ENCODE measurements at places on chromosomes 12 and 14.

DNA sequence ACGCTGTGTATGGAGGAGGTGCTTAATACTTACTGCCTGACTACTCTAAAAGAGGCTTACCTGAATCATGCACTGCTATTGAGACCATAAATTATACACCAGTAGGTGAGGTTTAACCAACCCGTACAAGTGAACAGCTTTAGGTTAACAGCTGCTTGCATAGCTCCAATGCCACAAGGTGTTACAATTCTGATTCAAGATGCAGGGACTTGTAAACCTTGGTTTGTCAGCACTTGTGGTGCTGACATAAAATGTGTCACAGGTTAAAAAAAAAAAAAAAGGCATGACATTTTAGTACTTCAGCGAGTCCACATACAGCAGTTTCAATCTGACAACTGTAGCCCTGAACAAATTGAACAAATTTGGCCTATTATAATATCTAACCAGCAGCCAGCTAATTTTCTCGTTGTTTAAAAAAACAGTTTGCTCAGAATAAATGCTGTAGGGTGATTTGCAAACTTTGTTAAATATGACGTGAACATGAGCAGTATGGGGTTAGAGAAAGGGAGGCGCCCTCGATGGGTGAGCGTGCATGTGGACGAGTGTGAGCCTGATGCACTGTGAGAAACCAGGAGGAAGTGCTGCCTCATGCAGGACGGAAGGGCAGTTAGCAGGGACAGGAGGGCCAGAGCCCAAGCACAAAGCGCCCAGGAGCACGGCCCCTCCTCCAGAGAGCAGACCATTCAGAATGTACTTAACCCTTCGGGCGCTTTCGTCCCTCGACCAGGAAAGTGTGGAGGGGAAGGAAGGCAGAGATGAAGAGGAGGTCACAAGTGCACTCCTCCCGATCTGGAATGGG lies 44.7 kb downstream of the TCHP start:
- no peak for DNase-seq

DNA sequence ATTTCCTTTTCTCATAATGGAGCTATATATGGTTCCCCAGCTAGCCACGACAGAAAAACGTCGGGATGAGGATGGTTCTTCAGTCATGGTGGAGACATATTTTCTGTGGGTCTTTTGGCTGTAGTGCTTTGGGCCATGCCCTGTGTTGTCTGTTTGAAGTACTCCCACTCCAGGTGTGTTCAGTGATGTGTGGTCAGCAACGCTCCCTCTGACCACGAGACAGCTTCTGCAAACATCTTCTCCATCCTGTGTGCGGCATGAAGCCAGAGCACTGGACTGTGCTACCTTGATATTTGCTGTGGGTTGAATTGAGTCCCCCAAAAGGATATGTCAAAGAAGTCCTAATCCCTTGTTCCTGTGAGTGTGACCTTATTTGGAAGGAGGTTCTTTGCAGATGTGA lies 931.2 kb downstream of the NRXN3 start:
- no peak for DNase-seq

GRCh38 chr12:50765095-50765911 lies 1.4 kb downstream of the ATF1 start:
- no peak for DNase-seq

GRCh38 chr12:9948606-9949296 lies 16.6 kb upstream of the CLEC2A start:
- DNase-seq, result no peak

- DNase-seq, result no peak
Observed at GRCh38 chr12:6416596-6416995, 28.2 kb upstream of the CD27 start.

DNA sequence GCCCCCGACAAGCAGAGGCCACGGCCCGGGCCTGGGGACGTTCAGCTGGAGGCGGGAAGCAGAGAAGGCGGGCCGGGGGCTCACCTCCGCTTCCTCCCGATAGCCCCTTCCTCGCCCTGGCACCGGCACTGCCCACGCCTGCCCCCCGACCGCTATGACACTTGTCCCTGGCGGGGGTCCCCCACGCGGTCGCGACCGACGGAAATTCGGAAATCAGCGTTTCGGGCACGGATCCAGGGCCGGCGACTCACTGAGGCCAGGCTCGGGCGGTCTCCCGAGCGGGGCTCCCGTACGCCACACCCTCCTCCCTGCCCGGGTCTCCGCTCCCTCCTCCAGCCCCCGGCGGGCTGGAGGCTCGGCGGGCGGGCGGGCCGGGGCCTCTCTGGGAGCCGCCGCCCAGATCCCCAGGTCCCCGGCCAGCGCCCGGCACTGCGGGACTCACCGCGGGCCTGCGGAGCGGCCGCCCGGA lies 581 bp downstream of the PITPNM2 start:
- DNase-seq, result peak; percentile 69

GRCh38 chr14:50762931-50763300 lies 68.0 kb downstream of the NIN start:
- no peak for DNase-seq

DNA sequence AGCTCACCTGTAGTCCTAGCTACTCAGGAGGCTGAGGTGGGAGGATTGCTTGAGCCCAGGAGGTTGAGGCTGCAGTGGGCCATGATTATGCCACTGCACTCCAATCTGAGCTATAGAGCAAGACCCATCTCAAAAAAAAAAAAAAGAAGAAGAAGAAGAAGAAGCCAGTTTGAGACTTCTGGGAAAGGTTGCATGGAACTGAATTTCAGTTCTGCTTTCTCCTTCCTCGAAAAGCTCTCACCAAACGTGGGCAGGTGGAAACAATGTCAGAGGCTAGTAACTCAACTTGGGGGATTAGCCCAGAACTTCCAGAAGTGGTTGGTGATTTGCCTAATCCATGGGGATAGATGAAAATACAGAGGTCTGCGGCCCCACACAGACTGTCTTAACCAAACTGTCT lies 18.7 kb downstream of the FLVCR2 start:
- DNase-seq, result no peak

GRCh38 chr12:125512541-125513298 lies 447.5 kb downstream of the AACS start:
- DNase-seq, result no peak

GRCh38 chr14:56208520-56208919 lies 90.3 kb downstream of the PELI2 start:
- no peak for DNase-seq

GRCh38 chr14:41607304-41607775 lies 664 bp downstream of the LRFN5 start:
- peak; percentile 71 for DNase-seq

- DNase-seq, result no peak
Observed at GRCh38 chr12:118373616-118374015, 909 bp upstream of the TAOK3 start.

DNA sequence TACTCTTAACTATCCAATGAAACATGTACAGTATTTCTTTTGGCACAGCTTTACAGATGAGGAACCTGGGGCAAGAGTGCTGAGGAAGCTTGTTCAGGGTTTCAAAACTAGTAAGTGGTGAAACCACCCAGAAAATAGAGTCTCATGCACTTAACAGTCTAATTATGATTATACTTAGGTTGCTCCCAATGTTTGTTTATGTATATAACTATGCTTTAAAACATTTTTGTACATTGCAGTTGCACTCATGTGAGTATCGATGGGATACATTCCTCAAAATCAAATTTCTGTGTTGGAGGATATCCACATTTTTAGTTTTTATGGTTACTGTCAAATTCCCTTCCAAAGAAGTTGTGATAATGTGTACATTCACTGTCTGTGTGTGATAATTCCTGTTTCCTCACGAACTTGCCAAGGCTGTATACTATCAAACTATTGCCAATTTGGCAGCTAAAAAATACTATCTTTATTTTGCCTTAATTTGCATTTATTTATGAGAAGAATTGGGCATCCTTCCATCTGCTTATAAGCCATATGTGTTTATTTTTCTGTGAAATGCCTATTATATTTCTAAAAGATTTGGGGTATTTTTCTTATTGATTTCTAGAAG lies 143.9 kb upstream of the SSTR1 start:
- no peak for DNase-seq

GRCh38 chr14:60169722-60170121 lies 4.5 kb upstream of the DHRS7 start:
- no peak for DNase-seq

- DNase-seq, result no peak
Observed at GRCh38 chr12:32533971-32534590, 134.7 kb downstream of the FGD4 start.

GRCh38 chr12:130504110-130504839 lies 166.6 kb downstream of the PIWIL1 start:
- DNase-seq, result no peak

DNA sequence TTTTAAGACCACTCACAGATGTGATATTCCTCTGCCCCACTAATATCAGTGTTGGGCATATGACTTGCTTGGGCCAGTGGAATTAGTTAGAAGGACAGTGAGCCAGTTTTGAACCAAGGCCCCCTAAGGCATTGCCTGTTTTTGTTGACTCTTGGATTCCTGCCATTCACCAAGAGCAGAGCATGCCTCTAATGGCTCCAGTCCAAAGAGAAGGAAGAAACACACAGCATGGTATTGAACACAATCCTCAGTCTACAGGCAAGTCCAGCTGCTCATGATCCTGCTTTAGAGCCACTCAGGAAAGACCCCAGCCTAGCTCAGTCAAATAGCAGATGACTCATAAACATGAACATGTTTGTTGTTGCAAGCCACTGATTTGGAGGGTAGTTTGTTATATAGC lies 1201.5 kb downstream of the BCL11B start:
- no peak for DNase-seq

DNA sequence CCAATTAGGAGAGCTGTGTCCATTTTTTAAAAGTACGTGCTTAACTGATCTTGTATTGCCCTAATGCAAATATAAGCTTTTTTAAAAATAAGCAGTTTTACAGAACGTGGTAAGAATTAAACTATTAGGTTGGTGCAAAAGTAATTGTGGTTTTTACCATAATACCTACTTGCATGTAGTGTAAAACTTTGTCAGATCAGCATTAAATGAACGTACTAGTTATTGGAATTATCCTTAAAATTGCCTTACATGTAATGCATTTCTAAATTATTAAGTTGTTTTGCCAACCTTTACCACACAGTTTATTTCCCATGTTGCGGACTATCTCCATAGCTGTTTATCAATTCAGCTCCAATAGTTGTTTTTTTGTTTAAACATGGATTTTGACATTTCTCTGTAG lies 10.9 kb downstream of the CAND1 start:
- no peak for DNase-seq

DNA sequence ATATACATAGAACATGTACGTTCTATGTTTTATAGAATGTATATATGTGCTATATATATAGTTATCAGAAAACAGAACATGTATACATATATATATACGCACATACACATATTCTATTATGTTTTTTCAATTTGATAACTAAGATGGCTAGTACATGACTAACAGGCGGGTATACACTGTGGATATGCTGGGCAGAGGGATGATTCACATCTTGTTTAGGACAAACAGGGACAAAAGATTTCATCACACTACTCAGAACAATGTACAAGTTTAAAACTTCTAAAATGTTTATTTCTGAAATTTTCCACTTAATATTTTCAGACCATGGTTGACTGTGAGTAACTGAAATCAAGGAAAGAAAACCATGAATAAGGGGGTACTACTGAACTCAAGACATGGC lies 17.4 kb downstream of the TIMELESS start:
- DNase-seq, result no peak

DNA sequence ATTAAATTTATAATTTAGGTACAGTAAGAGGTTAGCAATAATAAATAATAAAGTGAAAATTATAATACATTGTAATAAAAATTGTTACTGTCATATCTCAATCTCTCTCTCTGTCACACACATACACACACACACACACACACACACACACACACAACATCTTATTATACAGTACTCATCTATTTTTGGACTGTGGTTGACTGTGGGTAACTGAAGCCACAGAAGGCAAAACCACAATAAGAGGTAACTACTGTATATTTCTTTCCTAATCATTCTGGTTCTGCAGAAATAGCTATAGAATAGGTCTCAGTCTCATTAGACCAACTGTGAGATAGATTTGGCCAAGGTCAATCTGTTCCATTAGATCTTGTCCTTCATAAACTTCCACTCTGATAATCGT lies 33.1 kb upstream of the PTPRO start:
- no peak for DNase-seq

DNA sequence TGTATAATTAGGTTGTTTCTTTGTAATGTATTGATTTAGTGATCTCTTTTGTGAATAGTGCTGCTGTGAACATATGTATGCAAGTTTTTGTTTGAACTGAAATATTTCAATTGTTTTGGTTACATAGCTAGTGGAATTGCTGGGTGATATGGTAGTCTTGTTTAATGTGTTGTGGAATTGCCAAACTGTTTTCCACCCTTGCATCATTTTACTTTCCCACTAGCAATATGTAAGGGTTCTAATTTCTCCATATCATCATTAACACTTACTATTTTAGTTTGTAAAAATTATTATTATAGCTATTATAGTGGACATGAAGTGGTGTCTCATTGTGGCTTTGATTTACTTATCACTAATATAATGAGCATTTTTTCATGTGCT lies 5.9 kb downstream of the G2E3 start:
- no peak for DNase-seq

All from left forelimb (tissue), 1 donor.